ENCODE measurements at places on chromosomes 5 and 9.

DNA sequence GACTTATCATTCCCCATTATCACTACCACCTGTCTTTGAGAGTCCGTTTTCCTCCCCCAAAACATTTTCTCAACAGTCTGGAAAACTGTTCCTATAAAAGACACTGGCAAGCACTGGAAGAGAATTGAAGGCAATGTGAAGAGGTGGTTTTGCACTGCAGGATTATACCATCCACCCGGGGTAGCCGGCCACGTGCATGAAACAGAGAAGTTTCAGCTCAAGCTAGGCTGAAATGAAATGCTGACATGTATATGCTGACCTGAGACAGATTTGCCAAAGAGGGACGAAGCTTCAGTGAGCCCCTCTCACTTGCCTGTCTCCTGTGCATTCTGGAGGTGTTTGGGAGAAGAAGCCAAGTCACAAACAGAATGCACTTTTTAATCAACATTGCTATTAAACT lies 567.0 kb downstream of the EBF1 start:
- DNase-seq: no peak

DNA sequence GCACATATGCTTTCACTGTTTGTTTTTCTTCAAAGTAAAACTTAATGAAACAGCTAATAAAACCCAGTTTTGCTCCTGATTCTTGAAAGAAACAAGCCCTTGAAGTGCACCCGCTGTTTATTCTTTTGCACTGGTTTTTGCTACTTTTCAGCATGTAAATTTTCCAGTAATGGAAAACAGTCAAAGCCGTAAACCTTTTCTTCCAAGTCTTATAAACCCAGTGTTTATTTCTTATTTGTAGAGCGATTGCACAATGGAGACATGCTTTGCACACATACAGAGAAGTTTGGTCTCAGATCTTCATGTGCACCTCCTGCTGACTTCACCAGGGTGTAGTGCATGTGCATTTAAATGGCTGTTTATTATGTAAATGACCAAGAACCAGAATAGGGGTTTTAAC lies 51.8 kb downstream of the ATG10 start:
- DNase-seq: no peak

- DNase-seq: no peak
Observed at GRCh38 chr5:6048746-6049145, 329.6 kb downstream of the MED10 start.

DNA sequence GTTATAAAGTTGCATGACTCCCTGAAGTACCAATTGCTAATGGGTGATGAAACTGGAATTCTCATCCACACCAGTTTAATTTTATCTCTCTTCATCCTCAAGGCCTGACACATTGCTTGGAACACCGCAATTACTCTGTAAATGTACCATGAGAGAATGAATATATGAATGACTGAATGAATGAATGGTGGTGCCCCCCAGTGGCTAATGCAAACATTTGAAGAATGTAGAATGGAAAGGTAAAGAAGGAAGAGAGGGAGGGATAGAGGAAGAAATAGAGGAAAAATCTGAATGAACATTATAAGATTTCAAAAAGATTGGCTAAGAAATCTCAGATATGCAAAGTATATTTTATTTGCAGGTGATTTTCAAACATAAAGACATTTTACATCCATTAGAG lies 13.1 kb downstream of the PAPPA start:
- DNase-seq: no peak

DNA sequence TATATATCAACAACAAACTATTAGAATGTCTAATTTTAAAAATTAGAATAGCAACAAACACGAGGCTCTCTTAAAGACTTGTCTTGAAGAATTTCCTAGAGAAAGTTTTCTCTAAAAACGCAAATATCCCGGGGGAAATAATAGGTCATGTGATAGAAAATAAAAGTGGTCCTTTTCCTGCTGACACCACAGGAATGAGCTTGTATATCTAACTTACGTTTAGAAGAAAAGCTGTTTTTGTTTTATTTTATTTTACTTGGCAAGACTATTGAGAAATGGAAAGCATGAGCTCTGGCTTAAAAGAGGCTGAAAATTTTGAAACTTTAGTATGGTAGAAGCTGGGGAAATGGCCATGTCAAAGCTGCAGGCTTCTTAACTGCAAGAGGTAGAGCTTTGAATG lies 465.0 kb downstream of the AGTPBP1 start:
- no peak for DNase-seq

DNA sequence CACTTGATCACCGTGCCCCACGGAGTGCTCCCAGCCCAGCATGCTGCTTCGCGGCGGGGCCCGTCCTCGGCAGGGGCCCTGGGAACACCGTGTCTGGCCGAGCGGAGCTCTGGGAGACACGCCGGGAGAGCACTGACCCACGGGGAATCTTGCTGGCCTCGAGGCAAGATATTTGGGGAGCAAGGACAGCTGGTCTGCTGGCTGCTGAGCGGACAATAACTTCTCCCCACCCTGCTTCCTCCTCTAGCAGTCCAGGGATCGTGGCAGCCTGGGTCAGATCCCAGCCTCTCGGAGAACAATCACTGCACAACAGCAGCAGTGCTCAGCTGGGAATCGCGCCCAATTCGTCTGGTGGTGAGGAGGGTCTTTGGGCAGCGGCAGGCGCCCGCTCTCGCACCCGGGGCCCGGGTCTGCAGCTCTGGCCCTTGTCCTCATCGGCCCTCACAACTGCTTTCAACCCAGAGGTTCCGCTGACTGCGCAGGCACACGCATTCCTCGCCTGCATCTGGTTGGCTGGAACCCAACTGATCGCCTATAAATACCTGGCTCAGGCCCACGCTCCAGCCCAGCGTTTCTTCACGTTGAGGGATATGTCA lies 43.4 kb downstream of the DBH start:
- no peak for DNase-seq

DNA sequence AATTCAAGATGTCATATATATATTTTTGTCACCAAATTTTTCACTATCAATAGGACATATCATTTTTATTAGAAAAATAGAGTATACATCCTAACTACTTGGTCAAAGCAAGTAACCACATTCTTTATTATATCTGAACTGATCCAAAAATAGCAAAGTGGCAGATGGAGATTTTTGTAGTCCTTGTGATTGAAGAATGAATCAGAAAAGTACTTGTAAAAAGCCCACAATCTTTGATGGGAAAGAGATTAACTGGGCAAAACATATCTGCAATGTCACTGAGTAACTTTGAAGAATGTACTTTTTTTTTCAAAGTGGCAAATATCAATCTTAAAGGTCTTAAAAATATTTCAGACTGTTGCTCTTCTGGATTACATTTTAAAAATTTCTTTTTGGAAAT lies 1040.6 kb upstream of the SEMA6A start:
- DNase-seq: no peak

- no peak for DNase-seq
Observed at GRCh38 chr5:67047616-67048015, 149.0 kb downstream of the CD180 start.

GRCh38 chr5:14778792-14779070 lies 92.8 kb downstream of the ANKH start:
- DNase-seq: no peak

GRCh38 chr5:465591-466403 lies 22.8 kb downstream of the EXOC3 start:
- no peak for DNase-seq

GRCh38 chr9:74330487-74331214 lies 166.5 kb upstream of the RORB start:
- DNase-seq: no peak

DNA sequence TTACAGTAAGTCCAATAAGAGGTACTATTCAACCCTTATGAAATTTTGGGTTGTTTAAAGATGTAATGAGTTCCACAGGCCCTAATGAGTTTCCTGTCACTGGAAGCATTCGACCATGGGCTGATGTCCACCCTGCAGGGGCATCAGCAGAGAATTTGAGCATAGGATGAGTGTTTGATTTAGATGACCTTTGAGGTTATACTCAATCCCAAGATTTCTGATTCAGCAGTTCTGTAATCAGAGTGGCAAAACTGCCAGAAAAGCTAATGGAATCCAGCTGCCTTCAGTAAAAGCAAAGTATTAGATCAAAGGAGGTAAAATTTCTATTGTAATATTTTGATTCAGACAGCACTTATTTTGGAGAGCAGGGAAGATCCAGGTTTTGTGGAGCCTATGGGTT lies 68.3 kb downstream of the COX7C start:
- DNase-seq: no peak

DNA sequence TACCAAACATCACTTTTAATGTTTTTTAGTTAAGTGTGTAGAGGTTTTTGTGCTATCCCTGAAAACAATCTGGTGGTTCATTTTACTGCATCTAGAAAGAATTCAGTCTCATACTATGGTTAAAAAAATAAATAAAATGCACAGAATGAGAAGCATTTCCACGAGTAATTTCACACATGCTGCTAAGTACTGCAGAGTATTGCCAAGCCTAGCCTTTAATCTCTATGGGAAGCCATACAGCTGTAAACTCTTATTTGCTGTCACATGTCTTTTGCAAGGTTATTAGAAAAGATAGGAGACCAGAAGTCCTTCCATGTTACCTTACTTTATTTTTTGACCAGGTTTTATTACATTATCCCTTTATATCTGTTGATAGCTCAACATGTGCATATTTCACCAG lies 37.6 kb upstream of the MAN2A1 start:
- no peak for DNase-seq

- DNase-seq: no peak
Observed at GRCh38 chr9:109742776-109743348, 37.1 kb upstream of the PALM2AKAP2 start.

- DNase-seq: no peak
Observed at GRCh38 chr5:181043285-181044092, 3.4 kb downstream of the BTNL9 start.

All from effector CD4-positive, alpha-beta T cell (primary cell).